PC-3 (cell line): ENCODE measurements at places on chromosomes 5 and 9.

GRCh38 chr5:18299166-18299565, 664.9 kb downstream of the TAF11L14 start:
- DNase-seq: no peak

DNA sequence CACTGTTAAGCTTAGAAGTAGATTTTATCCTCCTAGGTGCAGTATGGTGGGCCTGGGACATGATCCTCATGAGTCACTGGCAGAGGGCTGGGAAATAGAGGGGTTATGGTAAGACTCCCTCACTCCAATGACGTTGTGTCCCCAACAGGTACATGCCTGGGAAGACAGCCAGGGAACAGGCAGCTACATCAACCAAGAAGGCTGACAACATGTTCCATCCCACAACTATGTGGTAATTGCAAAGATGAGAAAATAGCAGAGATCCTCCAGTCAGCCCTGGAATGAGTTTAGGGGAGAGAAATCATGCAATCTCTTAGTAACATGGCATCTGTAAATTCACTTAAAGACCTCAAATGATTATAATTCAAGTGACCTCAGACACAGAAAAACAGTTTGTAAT, 114.4 kb upstream of the LIFR start:
- DNase-seq: no peak

DNA sequence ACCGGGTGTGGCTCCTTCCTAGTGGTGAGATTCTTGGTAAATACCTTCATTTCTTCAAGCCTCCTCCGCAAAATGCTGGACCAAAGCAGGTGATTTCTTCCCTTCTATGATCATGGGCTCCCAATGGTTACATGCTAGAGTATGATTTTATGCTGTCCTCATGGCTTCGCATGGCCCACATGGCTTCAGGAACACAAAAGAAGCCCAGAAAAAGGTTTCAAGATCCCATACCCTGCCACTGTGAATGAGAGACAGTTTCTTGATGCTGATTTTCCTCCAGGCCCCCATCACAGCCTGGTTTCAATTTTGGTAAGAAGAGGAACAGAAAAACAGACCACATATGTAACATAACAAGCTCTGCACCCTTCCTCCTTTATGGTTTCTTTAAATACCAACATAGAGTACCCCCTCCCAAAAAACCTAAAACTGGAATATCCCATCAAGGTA, 2.4 kb upstream of the RXFP3 start:
- DNase-seq: no peak

DNA sequence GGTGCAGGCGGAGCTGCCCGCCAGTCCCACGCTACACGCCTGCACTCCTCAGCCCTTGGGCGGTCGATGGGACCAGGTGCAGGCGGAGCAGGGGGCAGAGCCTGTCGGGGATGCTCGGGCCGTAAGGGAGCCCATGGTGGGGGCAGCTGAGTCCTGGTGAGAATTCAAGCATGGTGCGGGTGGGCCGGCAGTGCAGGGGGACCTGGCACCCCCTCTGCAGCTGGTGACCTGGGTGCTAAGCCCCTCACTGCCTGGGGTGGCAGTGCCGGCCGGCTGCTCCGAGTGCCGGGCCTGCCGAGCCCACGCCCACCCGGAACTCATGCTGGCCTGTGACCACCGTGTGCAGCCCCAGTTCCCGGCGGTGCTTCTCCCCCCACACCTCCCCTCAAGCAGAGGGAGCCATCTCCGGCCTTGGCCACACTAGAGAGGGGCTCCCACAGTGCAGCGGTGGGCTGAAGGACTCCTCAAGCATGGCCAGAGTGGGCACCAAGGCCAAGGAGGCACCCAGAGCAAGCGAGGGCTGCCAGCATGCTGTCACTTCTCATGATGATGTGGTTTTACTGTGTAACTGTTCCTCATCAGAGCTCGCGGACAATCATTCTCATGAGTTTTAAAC, 228.9 kb upstream of the CDH9 start:
- no peak for DNase-seq

DNA sequence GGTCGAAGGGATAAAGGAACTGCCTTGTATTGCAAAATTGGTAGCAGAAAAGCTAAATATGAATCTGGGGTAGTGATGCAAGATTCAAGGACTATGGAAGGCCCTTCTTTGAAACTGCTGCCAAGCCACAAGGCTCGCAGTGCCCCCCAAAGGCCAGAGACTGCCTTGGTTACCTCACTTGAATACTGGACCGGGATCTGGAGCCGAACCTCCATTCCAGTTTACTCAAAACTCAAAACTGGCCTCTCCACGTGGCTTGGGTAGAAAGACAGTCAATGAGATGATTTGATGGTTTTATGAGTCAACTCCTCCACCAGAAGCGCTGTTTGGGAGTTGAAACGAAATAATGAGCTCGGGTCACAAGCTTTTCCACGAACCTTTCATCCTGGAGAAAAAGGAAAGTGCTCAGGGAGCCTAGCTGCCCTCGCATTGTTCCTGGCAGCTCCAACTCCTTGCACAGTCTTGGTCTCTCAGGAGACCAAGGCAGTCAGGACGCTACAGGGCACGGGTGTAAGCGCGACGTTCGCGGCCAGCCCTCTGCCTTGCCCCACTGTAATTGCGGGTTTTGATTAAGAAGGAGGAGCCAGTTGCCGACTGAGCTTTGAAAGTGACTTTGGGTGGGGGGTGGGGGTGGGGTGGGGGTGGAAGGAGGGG, 2.8 kb downstream of the ST8SIA4 start:
- peak; percentile 53 for DNase-seq

GRCh38 chr5:169149317-169149716, 151.6 kb downstream of the SLIT3 start:
- DNase-seq: peak; percentile 17
